ENCODE measurements at places on chromosomes 2 and 18.

- DNase-seq, result no peak
These were observed 8.0 kb upstream of the ANO7 start for GRCh38 chr2:241180495-241180894.

GRCh38 chr18:42530276-42530675, 575.2 kb downstream of the PIK3C3 start:
- DNase-seq, result no peak

GRCh38 chr2:224174521-224174920, 135.4 kb upstream of the SERPINE2 start:
- no peak for DNase-seq

- DNase-seq, result peak; percentile 81
These were observed 56.5 kb upstream of the ACVR1 start for GRCh38 chr2:157932480-157933159.

GRCh38 chr2:46748735-46749531, 166.7 kb downstream of the MCFD2 start:
- DNase-seq, result no peak

GRCh38 chr18:6940451-6940850, 177.1 kb downstream of the LAMA1 start:
- no peak for DNase-seq

DNA sequence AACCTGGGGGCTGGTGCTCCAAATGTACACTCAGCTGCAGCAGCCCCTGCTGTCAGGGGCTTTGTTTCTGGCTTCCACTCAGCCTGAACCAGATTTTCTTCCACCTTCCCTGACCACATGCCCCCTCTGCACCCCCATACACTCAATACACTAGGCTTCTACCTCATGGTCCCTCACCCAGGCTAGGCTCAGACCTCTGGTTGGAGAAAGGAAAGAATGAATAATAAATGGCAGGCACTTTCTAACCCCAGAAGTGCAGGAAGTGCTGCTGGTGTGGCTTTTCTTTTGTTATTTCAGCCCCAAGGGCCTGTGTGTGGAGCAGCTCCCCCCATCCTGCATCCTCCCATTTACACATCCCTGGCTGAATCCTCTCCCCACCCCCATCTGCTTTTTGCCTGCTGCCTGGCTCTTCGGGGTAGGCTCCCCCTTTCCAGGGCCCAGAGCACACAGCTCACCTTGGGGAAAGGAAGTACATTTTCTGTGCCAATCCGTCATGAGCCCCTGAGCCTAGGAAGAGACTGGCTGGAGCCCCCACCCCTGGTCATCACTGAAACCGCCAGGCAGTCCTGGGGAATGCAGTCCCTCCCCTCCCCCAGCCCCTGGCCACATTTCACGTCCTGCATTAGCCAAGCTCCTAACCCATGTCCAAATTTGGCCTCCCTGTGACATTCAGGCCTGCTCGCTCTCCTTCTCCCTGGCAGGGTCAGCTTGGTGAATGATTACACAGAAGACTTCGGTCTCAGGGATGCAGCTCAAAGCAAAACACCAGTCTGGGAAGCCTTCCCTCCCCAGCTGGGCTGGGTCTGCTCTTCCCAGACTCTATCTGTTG, 2.6 kb downstream of the DYSF start:
- DNase-seq, result no peak

GRCh38 chr2:47471429-47472116, 68.6 kb downstream of the MSH2 start:
- no peak for DNase-seq

- DNase-seq, result no peak
These were observed 34.0 kb downstream of the TIMM21 start for GRCh38 chr18:74182335-74182734.

DNA sequence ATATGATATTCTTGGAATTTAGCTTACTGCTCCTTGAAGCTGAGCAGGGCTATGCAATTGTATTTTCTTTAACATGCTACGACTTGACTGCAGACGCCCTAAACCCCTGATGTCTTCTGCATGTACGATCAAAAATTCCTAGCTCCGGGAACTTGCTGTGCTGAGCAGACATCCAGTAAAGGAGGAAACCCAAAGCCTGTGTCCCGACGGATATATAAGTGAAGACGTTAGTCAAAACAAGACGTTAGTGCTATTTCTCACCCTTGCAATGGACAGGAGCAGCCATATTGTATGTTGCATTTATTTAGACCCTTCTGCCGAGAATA, 51.5 kb downstream of the SETBP1 start:
- no peak for DNase-seq

DNA sequence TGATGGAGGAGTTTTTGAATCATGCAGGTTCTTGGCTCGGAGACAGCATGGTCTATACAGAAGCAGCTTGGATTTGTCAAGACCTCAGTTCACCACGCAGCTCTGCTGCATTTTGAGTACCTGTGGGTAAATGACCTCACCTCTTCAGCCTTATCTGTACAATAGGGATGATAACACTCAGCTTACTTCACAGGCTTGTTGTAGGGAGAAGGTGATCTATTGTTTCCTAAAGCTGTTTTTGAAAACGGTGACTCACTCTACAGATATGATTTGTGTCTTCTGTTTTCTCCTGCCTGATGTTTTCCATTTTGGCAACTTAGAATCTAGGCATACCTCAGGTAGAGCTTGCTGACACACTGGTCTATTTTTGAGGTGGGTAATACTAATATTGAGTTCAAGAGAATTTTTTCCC, 80.3 kb downstream of the FMNL2 start:
- DNase-seq, result no peak

DNA sequence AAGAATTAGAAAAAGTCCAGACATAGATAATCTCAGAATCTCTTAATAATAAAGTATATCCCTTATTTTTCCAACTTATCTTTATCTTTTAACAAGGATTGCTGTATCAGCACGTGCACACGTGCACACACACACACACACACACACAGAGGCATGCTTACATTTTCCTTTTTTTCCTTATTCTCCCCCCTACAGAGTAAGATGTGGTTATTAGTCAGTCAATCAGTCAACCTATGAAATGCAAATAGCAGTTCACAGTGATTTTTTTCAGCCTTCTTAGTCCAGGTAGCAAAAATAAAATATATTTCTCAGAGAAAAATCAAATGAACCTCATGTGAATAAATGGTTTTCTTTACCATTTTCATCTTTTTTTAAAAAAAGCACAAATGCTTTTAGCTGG, 506.2 kb upstream of the SLC39A10 start:
- DNase-seq, result peak; percentile 96

DNA sequence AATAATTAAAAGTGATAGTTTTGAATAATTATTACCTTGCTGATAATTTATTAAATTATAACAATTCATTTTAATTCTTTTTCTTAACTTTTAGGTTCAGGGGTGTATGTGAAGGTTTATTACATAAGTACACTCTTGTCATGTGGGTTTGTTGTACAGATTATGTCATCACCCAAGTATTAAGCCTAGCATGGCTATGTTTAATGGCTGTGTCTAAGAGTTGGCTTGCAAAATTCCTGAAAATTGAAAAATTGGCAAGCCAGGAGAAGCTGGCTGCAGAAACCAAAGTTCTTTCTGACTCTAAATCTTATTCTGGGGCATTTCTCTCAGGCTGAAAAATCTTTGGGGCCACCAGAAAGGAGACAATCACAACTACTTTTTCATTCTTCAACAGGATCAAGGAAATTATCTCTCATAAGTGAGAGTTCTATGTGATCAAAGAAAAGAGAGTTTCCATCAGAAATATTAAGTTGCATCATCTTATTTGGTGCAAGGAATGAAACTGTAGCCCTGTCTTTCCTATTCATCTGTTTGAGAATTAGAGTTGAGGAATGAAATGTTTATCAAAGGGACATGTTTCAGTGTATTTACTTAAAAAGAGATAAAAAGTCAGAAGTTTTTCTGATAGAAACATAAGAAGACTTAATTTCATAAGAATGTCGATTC, 412.1 kb upstream of the CDH2 start:
- no peak for DNase-seq

DNA sequence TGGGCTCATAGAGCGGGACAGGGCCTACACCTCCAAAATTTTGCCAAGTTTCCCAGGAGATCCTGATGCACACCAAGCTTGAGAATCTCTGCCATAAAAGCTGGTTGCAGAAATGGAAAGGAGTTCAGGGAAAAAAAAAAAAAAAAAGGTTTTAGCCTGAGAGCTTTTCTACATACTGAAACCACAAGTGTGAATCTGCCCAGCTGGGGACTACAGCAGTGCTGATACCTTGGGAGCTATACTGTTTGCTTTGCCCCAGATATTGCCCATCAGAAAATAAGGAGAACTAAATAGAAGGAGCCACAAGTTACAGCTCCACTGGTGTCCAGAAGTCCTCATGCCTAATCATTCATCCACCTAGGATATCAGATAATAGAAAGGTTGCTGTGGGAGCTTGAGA, 38.4 kb upstream of the NCKAP5 start:
- DNase-seq, result no peak

GRCh38 chr18:59323931-59324622, 5.6 kb upstream of the CPLX4 start:
- DNase-seq, result no peak

- DNase-seq, result no peak
These were observed 567.6 kb downstream of the KCNJ3 start for GRCh38 chr2:155266109-155266508.

GRCh38 chr2:172623249-172623965, 67.5 kb downstream of the PDK1 start:
- DNase-seq, result no peak

- no peak for DNase-seq
These were observed 135.8 kb downstream of the SH3RF3 start for GRCh38 chr2:109264595-109265328.

DNA sequence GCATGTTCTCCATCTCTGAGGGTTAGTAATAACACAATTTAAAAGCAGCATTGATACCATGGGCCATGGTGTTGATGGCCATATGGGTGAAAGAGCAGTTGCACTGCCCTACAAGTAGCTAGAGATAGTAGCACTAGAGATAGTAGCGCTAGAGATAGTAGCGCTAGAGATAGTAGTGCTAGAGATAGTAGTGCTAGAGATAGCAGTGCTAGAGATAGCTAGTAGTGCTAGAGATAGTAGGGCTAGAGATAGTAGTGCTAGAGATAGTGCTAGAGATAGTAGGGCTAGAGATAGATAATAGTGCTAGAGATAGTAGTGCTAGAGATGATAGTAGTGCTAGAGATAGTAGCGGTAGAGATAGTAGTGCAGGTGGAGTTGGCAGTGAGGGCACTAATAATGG, 39.5 kb upstream of the KLHL14 start:
- DNase-seq, result no peak

GRCh38 chr2:106703161-106703560, 182.8 kb downstream of the ST6GAL2 start:
- no peak for DNase-seq

DNA sequence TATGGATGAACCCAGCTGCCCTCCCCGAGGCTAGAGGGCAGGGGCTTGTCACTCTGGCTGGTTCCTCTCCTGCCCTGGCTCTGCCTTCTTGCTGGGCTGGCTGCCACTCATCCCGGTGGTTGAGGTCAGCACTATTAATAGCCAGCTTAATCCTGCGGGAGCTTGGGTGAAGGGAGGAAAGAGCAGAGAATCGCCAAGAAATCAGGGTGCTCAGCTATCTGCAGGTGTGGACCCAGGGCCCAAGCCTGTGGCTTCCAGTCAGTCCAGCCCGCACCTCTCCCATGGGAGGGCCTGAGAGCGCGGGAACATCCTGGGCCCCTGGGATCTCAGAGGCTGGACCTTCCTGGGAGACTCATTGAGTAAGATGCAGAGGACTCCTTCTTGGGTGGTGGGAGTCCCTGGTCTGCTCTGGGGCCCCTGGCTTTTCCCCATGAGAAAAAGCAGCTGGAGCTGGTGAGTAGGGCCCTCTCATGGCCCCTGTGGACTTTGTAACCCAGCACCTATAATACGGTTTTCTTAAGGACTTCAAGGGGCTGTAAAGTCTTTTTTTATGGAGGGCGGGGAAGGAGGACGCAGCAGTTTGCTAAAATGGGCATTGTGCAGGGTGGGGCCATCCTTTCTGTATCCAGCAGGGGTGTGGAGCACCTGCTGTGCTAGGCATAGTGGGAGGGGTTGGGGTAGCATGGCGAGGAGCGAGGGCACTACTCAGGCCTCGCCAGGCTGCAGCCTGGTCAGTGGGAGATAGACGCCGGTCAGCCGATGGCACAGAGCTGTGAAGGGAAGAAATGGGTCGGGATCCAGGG, 27.4 kb upstream of the CNNM3 start:
- DNase-seq, result no peak

- no peak for DNase-seq
These were observed 61.0 kb upstream of the NFE2L2 start for GRCh38 chr2:177325554-177325953.

DNA sequence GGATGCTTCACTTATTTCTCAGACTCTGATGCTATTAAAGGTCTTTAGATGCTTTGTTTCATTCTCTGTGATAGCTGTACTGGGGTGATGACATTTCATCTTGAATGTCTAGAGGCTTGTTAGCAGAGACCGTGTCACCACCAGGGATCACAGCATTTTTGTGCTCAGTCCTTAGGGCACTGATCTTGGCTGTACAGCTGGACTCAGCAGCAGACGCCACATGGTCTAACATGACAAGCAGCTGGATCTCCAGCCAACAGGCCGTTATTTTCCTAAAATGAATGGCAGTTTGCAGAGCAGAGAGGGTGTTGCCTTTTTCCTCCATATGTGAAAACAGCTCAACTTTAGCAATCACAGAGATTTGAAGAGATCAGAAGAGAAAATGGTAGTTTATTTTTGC, 491.8 kb downstream of the CDH2 start:
- DNase-seq, result no peak

GRCh38 chr2:19861813-19862212, 40.0 kb downstream of the TTC32 start:
- no peak for DNase-seq

DNA sequence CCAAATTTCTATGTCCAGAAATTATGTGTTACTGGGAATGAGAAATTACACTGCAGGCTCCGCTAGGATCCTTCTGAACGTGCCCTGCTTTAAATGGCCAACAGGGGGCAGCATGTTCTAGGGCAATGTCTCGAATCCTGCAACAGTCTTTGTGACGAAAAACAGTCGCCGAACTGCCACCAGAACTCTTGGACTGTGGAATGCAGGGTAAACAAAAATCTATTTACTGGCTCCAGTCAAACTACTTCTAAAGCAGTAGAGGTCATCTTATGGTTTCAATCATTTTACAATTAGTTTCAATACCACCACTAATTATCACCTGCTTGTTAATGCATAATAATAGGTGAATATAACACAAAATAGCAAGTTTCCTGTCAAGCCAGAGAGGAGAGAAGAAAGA, 9.8 kb upstream of the ZNF397 start:
- peak; percentile 73 for DNase-seq

GRCh38 chr18:22169011-22169888, at the start of gene GATA6:
Gene GATA6 (plus strand): TSS chr18:22169589. CDS start chr18:22171145, 1,556 bp downstream.
- peak; percentile 13 for DNase-seq

GRCh38 chr18:47150029-47150823, at the start of gene HDHD2:
Gene HDHD2 (minus strand): TSS chr18:47150500. CDS start chr18:47136439, 14,061 bp downstream.
- DNase-seq, result peak; percentile 92

- DNase-seq, result no peak
These were observed 4.7 kb upstream of the CFAP65 start for GRCh38 chr2:219045937-219046550.

DNA sequence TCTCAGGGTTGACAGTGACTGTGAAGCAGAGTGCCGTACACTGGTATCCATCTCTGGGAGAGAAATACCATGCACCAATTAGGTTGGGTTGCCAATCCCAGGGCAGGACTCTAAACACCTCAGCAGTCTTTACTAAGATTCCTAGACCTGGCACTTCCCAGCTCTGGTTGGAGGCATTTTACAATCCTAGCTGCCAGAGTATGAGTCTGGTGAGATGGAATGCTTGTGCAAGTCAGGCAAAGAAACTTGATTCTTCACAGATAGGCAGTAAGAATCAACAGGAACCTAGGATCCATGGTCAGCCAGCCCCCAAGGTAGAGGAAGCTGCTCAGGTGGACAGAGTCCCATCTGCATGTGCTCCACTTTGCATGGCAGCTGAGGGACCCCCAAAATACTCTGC, 6.0 kb upstream of the UGT1A5 start:
- no peak for DNase-seq

GRCh38 chr2:96247896-96248295, 17.9 kb downstream of the TMEM127 start:
- no peak for DNase-seq

Data from NCI-H2227 treated with DMSO at 0.1 percent for 48 hours (cell line).